ENCODE measurements at places on chromosomes 6 and 20. TPM values are rescaled to one million over a fixed set of nuclear protein-coding genes. Genes with fewer than 3 reads are reported as not detected.

DNA sequence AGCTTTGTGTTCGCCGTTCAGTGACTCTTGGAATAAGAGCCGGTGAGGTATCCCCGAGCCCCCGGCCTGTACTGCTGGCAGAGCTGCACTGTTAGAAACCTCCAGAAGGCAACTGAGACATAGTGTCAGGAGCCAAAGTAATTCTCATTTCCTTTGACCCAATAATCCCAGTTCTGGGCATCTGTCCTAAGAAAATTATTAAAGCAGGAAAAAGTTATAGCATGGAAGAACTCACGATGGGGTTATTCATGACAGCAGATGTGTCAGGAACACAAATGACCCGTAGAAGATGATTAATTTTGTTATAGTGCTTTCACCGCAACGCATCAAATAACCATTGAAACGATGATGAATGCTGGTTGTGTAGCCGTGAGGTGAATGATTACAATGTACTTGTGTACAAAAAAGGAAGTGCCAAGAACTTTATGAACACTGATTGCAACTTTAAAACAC is 20.3 kb downstream of the CYP21A2 start:
- DNase-seq, result no peak

- no peak for DNase-seq
These were observed 180.9 kb upstream of the RREB1 start for GRCh38 chr6:6926856-6927255.

- no peak for DNase-seq
These were observed 16.1 kb upstream of the RBM38 start for GRCh38 chr20:57374931-57375651.

Gene MAFB
- 0.06 TPM for polyA plus RNA-seq

Gene VSX1
- polyA plus RNA-seq, result not detected

DNA sequence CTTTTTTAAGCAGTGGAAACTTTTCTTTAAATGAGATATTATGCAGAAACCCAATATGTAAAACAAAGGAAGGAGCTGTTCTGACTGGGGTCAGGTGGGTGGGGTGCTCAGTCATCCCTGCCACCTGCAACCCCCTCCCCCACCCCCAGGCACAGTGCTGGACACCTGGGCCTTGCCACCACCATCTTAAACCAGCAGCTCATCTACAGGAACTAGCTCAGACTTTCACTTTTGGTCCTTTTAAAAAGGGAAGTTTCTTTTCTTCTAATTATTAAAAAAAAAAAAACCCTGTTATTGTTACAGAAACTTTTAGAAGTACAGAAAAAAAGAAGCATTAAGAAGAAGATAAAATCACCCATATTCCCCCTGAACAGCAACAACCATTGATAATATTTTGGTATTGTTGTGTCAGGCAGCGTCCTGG is 37.1 kb downstream of the PPP1R16B start:
- no peak for DNase-seq

Gene CST7
- polyA plus RNA-seq, result 0.09 TPM

- DNase-seq, result no peak
These were observed 3.3 kb downstream of the SPEF1 start for GRCh38 chr20:3777716-3778629.

Gene SLC52A3
- polyA plus RNA-seq, result not detected

DNA sequence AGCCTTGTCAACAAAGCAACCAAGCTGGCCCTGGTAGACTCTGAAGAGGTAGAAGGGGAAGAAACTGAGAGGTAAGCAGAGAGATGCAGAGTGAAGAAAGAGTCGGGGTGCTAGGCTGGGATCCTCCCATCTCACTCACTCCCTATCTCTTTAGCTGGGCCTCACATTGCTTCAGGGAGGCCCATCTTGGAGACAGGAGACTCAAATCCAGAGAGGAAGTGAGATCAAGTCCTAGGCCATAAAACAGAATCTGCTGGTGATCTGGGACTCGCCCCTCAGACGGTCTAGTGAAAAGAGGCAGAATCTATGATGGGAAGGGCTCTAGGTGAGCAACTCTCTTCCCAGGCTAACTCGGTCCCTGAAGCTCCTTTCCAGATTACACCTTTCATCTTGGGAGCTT is 659 bp upstream of the GUCA1B start:
- no peak for DNase-seq

Gene MOCS1
- polyA plus RNA-seq, result 13.4 TPM

Gene PLCB4
- 8.8 TPM for polyA plus RNA-seq

- DNase-seq, result no peak
These were observed 184.9 kb upstream of the CST7 start for GRCh38 chr20:24764027-24764793.

DNA sequence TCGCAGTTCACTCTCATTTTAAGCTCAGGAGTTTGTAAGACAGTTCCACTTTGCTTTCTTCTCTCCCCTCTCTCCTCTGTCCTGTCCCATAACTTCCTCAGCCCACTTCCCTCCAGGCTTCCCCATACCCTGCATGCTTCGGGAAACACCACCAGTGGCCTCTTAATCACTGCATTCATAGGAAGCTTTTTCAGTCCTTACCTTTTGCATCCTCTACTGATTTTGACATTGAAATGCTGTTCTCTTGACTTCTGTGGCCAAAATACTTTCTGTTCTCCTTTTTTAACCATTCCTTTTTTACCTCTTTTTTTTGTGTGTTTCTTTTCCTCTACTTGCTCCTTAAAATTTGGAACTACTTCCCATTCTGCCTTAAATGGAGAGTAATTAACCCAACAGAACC is 69.7 kb downstream of the HIVEP1 start:
- DNase-seq, result no peak

GRCh38 chr20:21706261-21707195 is 1.1 kb downstream of the PAX1 start:
- no peak for DNase-seq

- no peak for DNase-seq
These were observed 871.1 kb downstream of the KIF16B start for GRCh38 chr20:15702161-15702560.

- no peak for DNase-seq
These were observed 608.9 kb downstream of the MAFB start for GRCh38 chr20:40080041-40080652.

- no peak for DNase-seq
These were observed 48.6 kb downstream of the DTNBP1 start for GRCh38 chr6:15614277-15614676.

Gene MAPK13
- 3.8 TPM for polyA plus RNA-seq

DNA sequence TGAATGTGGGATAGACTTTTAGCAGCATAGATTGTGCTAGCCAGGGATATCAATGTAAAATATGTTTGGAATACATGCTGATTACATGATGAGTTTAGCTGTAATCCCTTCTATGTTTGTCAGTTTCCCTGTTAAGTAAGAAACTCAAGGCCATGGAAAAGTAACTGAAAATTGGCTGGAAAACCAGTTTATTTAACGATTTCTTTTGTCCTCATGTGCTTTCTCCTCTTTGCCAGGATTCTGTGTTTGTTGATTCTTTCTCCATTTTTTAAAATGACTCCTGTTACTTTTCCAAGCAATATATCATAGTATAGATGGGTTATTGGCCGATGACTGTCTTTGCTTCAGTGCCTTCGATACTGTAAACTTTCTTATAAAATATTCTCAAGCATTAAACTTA is 87.5 kb downstream of the SAMD5 start:
- no peak for DNase-seq

DNA sequence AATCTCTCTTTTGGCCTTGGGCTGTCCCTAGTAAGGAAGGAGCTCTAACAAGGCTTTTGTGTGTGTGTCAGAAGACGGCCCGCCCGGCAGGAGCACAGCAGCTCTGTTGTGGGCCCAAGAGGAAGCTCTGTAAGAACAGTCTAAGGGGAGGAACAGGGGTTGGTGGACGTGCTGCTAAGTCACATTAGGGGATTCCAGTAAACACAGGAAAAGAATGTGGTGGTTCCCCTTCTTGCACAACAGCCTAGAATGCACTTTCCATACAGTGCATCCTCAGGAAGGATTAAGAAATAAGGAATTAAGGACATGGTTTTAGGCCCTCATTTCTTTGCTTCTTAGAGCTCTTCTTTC is 114.5 kb downstream of the RNF144B start:
- no peak for DNase-seq

GRCh38 chr6:52221302-52221701 is 23.0 kb downstream of the IL17F start:
- no peak for DNase-seq

Gene LTV1
- 10.2 TPM for polyA plus RNA-seq

GRCh38 chr20:56724241-56724757 is 95.2 kb downstream of the TFAP2C start:
- no peak for DNase-seq

GRCh38 chr6:165986914-165987482 is 180.7 kb downstream of the TBXT start:
- no peak for DNase-seq

Gene CAP2
- 84.4 TPM for polyA plus RNA-seq

DNA sequence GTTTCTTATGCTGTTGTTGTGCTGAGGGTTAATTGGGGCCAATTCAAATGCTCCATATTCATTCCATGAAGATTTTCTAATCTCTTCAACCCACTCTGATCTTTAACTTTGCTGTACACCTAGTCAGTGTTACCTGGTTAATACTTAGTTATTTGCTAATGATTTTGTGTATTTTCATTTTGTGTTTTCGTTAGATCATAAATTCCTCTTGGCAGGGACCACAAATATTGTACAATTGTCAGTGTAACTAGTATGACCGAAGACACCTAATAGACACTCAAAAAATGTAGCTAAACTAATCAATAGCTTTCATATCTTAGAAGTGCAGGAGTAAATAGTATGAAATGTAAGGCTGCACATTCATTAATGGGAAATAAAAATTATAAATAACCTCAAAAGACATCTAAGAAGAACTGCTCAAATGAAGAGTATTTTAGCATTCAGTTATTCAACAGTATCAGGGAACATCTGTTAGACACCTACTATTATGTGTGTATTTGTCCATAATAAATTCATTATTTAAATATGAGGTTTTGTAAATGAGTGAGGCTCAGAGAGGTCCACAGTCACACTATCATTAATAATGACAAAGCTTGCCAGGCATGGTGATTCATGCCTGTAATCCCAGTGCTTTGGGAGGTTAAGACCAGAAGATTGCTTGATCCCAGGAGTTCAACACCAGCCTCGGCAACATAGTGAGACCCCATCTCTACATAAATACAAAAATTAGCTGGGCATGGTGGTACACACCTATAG is 13.4 kb upstream of the HSF2 start:
- DNase-seq, result no peak

Gene BACH2
- 0.01 TPM for polyA plus RNA-seq

Data from BJ (cell line).